Bronchial epithelial cell (primary cell): ENCODE measurements at places on chromosomes 1 and 21. TPM values are rescaled to one million over a fixed set of nuclear protein-coding genes. Genes with fewer than 3 reads are reported as not detected.

Gene TMEM52
- total RNA-seq = 1.4 and 1.6 TPM in 2 replicates

Gene TRIM58
- not detected in 2 replicates for total RNA-seq

Gene LCE3E
- not detected in 2 replicates for total RNA-seq

Gene SDC3
- 2.4 and 4.7 TPM in 2 replicates for total RNA-seq

Gene NPR1
- total RNA-seq = under 0.01 TPM in 1 of 2 replicates, not detected in the other

Gene NBPF10
- total RNA-seq = 1.3 and 2.4 TPM in 2 replicates

Gene NGF
- 1.1 and 6.1 TPM in 2 replicates for total RNA-seq

Gene PODN
- 0.53 TPM in 1 of 2 replicates, not detected in the other for total RNA-seq

Gene SHE
- total RNA-seq = under 0.01 TPM in 1 of 2 replicates, not detected in the other

Gene LHX8
- not detected in 2 replicates for total RNA-seq

Gene MPL
- not detected in 2 replicates for total RNA-seq

Gene XKR8
- 2.4 and 3.2 TPM in 2 replicates for total RNA-seq

Gene BACE2
- total RNA-seq = 43.1 and 64.8 TPM in 2 replicates

Gene TUFT1
- 25.0 and 54.3 TPM in 2 replicates for total RNA-seq

Gene LYPD8
- not detected in 2 replicates for total RNA-seq

Gene SZT2
- total RNA-seq = 12.6 and 16.5 TPM in 2 replicates

Gene INTS3
- total RNA-seq = 12.6 and 12.7 TPM in 2 replicates

Gene VHLL
- total RNA-seq = 0.26 and 0.77 TPM in 2 replicates

Gene SMAP2
- total RNA-seq = 4.2 and 10.8 TPM in 2 replicates
